SW 1271 (cell line): ENCODE measurements at places on chromosomes 1 and 21.

GRCh38 chr21:43895196-43895595, 30.2 kb downstream of the AGPAT3 start:
- no peak for DNase-seq

GRCh38 chr1:59926381-59927123, at the start of gene CYP2J2:
Gene CYP2J2, minus strand, starts transcription at chr1:59926773. Its CDS starts 27 bp downstream, at chr1:59926746.
- DNase-seq: no peak

DNA sequence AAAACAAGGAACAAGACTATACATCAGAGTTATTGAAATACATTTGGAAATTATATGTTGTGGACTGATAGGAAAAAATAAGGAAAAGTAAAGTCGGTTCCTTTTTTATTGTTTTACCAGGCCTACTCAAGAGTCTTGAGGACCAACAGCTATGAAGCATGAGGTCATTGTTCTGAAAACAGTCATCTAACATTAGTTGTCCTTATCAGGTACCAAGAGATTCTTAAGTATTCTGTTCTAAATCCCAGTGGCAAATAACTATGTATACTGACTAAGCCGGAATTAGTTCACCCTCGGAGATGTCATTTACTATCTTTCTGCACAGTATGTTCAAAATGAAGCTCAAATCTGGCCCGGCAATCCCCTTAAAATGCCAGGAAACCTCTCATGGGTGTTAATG, 585 bp downstream of the ADGRL4 start:
- no peak for DNase-seq

GRCh38 chr1:205726619-205727125, 23.3 kb downstream of the NUCKS1 start:
- DNase-seq: no peak

GRCh38 chr1:25053576-25054250, 123.6 kb upstream of the RUNX3 start:
- no peak for DNase-seq

- DNase-seq: no peak
These were observed 65.9 kb upstream of the GADD45A start for GRCh38 chr1:67619080-67619479.

- DNase-seq: no peak
These were observed 77.8 kb upstream of the SPAG17 start for GRCh38 chr1:118262865-118263264.

GRCh38 chr1:35646043-35646442, 4.7 kb upstream of the PSMB2 start:
- no peak for DNase-seq

GRCh38 chr21:28018741-28019669, 973.7 kb downstream of the LTN1 start:
- peak; percentile 0 for DNase-seq

DNA sequence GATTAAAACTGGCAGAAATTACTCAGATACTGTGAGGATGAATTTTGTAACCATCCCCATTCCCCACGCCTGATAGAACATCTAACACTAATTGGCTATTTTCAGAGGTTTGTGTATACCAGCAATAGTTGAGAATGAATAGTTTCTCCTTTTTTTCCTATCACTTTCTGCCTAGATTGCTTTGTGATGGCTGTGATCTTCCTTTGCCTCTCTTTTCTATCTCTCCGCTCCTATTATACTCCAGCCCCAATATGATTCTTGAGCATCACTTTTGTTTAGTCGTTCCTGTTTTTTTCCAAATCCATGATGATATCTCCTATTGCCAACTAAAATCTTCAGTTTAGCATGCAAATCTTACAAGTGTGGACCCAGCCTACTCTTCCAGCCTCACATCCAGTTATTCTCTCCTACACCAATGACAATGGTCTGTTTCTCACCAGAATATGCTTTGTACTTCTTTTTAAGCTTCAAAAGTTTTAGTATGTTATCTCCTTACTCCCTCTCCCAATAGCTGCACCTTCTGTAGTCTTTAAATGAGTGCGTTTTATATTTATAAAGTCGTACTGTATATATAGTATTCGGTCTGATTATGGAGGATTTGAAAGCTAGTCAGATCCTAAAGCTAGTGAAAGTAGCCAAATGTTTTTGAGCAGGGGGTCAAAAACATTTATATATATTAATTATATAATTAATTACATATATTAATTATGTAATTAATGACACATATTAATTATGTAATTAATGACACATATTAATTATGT, 25.2 kb downstream of the MAGI3 start:
- no peak for DNase-seq

DNA sequence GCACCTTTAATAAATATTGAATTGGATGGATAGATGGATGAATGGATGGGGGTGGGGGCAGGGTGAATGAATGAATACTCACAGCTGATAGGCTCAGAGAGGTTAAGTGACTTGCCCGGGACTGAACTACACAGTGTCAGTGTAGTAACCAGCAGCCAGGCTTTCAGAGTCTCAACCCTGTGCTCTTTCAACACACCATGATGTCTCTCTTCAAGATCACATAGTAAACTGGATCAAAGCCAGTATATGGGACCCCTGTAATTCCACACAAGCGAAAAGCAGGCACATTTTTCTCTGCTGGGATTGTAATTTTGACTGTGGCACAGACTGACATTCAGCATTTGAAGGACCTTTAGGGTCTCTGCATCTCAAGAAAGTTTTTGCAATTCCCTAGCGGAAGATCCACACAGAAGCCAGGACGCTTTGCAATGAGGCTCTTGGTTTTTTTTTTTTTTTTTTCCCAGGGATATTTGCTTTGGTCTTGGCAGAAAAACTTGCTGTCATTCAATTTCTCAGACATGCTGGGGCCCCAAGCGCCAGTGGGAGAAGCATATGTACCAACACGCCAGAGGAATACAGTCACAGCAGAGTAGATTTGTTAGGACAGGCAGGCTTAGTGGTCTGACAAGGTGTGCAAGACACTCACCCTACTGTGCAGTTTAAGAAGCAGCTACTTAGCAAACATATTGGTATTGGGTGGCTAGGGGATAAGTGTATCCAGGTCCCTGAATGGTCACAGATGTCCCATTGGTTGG, 213.1 kb upstream of the CAMK1G start:
- DNase-seq: no peak

DNA sequence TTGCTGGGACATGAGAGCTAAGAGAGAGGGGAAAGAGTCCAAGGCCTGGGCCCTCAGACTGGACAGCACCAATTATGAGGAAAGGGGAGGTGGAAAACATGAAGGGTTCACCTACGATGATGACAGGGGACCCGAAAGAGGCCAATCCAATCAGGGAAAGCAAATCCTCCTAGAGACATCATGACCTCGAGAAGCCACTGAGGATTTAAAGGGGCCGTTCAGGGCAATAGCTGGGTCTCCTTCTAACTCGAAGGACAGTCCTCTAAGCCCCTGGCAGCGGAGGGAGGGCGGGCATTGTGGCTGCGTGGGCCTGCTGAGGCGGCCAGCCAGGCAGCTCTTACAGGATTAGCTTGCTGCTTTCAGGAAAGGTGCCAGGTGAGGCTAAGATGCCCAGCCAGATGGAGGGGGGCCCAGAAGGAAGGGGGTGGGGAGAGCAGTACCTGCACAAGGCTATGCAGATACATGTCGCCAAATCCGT, 7.4 kb downstream of the MEF2D start:
- DNase-seq: no peak

DNA sequence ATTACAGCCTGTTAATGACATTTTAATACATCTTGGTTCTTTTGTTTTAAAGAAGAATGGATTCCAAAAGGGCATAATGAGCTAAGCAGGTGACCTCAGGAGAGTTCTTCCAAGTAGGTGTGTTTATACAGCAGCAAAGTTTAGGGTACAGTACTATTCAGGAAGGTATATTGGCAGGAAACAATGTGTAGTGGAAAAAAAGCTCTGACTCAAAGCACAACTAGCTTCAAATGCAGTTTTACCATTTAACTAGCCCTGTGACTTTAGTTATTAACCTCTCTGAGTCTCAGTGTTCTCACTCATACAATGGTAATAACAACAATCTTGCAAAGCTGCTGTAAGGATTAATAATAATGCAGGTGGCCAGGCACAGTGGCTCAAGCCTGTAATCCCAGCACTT, 29.9 kb downstream of the FAF1 start:
- no peak for DNase-seq

DNA sequence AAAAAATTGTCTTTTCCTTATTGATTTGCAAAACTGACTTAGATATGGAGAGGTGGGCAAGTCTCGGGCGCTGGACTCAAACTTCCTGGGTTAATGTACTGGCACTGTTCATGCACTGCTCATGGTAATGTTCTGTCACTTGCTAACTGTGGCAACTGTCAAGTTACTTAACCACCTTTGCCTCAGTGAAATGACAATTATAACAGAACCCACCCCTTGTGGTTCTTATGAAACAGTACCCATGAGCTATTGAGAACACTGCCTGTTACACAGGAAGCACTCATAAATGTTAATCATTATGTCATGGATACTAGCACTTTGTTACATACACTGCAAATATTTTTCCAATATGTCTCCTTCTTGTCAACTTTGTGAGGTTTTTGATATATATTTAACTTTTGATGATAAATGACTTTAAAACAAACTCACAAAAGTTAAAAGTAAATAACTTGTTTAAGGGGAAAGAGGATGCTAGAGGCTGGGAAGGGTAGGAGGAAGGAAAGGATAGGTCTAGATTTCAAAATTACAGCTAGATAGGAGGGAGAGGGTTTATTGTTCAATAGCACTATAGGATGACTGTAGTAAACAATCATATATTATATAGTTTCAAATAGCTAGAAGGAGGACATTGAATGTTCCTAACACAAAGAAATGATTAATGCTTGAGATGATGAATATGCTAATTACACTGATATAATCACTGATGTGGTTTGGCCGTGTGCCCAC, 342.5 kb downstream of the ADGRL2 start:
- DNase-seq: no peak
